ENCODE measurements at places on chromosomes 1 and 21.
A peak's percentile ranks its signal among the peaks of the same experiment; 100 is the strongest.

GRCh38 chr1:105427543-105427942 is 1628.9 kb upstream of the PRMT6 start:
- peak; percentile 11 for DNase-seq

DNA sequence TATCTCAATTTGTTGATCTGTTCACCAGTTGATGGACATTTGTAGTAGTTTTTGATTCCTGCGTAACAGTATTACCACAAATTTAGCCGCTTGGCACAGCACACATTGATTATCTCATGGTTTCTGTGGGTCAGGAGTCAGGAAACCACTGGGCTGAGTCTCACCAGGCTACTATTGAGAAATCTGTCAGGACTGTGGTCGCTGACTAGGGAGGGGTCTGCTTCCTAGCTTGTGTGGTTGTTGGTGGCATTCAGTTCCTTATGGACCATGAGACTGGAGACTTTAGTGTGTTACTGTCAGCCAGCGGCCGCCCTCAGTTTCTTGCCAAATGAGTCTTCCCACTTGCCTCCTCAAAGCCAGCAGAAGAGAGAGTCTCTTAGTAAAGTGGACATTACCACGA is 9.8 kb downstream of the PEX14 start:
- no peak for DNase-seq

DNA sequence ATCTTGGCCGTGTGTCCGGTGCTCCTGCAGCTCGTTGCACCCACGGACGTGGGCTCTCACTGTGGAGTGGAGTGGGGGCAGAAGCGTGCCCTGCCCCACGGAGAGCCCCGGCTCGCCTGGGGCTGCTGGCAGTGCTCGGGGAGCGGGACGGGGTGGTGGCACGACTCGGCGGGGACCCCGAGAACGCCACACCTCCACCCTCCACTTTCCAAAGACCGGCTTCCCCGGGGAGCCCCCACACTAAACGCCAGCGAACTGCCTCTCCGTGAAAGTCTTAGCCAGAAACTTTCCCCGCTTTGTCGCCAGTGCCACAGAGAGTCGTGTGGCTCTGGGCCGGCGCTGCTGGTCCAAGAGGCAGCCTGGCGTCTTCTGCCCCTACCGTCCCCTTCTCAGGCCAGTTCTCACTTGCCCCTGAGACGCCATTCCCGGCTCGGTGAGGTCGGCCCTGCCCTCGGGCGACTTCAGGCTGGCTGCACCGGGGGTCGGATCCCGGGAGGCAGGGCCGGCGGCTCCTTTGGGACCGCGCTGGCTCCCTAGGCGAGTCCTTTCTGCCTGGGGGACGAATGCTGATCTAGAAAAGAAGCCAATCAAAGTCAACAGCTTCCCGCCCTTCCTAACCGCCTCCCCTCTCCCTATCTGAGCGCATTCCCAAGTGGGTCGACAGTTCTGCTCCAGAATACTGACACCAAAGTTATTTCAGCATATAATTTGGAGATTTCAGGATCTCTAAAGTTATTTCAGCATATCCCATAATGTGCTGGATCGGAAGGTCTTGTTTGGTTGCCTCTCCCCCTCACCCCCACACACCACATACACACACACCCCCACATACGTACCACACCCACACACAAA is 2.6 kb upstream of the SAMD13 start:
- peak; percentile 67 for DNase-seq

GRCh38 chr1:209586221-209586740 is 2.8 kb downstream of the CAMK1G start:
- DNase-seq, result no peak

GRCh38 chr21:37450445-37450941 is 83.9 kb downstream of the DYRK1A start:
- peak; percentile 17 for DNase-seq

GRCh38 chr1:246760422-246761347 is 36.5 kb downstream of the SCCPDH start:
- no peak for DNase-seq

Data from GM03348 (cell line).